CD4-positive, alpha-beta T cell treated with Interleukin-1 beta for 1 hour (primary cell): ENCODE measurements at places on chromosomes 3 and 15.
A peak's percentile ranks its signal among the peaks of the same experiment; 100 is the strongest.

- peak; percentile 40 for DNase-seq
Observed at GRCh38 chr3:8987645-8988383, 24.5 kb upstream of the RAD18 start.

GRCh38 chr3:124935794-124936542, 1.4 kb upstream of the MUC13 start:
- no peak for DNase-seq

GRCh38 chr3:21481991-21482390, 269.0 kb downstream of the ZNF385D start:
- no peak for DNase-seq

DNA sequence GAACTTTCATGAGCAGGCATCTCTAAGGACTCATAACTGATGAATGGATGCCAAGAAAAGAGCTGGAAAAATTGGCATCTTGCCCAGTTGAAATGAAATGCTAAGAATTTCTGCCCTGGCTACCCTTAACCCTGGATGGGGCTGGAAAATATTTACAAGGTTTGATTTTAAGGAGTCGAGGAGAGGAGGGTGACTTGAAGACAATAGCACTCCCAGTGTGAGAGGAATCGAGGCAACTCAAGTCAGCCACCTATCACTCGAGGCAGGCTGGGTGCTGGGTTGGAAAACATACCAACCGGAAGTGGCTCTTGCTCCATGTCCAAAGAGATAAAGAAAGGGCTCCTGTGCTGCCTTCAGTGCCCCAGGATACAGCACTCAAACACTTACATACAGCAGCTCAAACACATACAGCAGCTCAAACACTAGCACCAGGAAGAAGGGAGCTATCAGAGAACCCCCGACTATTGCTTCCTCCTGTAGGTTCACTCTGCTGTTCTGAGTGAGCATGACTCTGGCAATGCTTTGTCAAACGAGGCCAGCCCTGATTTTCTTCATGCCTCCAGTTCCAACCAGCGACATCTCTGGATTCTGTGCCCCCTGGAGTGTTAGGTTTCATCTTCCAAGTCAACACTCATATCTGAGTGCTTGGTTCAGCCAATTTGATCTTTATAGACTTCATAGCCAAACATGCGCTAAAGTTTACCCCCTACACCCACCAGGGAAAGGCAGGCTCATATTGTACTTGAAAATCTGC, 4.9 kb downstream of the PRICKLE2 start:
- no peak for DNase-seq

- DNase-seq, result no peak
Observed at GRCh38 chr3:37731895-37732294, 129.8 kb upstream of the CTDSPL start.

GRCh38 chr15:92366381-92366780, 27.3 kb upstream of the ST8SIA2 start:
- DNase-seq, result no peak

DNA sequence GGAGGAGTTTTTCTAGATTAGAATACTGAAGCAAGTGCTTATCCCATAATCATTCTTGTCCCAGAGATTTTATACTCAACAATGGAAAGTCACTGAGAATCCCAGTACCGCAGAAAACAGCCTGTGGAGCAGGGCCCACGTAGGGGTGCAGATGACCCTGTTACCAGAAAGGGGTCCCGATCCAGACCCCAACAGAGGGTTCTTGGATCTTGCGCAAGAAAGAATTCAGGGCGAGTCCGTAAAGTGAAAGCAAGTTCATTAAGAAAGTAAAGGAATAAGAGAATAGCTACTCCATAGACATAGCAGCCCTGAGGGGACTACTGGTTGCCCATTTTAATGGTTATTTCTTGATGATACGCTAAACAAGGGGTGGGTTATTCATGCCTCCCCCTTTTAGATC, 2.6 kb downstream of the GCNT3 start:
- DNase-seq, result no peak

DNA sequence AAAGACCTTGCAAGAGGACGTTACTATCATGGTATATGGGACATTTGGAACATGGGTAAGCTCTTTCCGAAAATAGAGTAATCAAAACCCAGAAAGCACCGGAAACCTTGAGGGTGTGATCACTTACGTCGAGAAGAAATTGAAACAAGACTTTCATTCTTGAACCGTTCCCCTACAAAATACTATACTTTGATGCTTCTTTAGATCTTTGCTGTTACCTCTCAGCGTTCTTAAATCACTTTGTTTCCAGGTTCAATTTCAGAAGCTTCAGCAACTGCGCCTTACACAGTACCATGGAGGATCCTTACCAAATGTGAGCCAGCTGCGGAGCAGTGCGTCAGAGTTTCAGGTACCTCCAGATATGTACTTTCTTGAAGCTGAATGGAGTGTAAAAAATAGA, 10.1 kb downstream of the CRTC3 start:
- peak; percentile 57 for DNase-seq

DNA sequence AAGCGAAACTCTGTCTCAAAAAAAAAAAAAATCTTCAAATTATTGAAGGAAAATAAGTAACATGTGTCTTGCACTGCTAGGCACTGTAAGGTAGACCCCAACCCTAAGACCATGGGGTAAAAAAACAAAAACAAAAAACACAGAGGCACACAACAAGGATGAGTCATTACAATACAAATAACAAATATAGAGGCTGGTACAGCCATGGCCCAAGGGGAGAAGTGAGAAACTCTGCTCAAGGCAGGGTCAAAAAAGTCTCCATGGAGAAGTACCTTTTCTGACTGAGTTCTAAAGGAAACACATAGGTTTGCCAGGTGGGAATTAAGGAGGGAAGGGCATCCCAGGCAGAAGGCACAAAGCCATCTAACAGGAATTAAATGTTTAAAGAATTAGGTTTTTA, 54.5 kb downstream of the TOP2B start:
- no peak for DNase-seq

GRCh38 chr3:85041562-85042055, 82.8 kb downstream of the CADM2 start:
- DNase-seq, result no peak

- no peak for DNase-seq
Observed at GRCh38 chr3:127701280-127701911, 28.6 kb downstream of the ABTB1 start.

DNA sequence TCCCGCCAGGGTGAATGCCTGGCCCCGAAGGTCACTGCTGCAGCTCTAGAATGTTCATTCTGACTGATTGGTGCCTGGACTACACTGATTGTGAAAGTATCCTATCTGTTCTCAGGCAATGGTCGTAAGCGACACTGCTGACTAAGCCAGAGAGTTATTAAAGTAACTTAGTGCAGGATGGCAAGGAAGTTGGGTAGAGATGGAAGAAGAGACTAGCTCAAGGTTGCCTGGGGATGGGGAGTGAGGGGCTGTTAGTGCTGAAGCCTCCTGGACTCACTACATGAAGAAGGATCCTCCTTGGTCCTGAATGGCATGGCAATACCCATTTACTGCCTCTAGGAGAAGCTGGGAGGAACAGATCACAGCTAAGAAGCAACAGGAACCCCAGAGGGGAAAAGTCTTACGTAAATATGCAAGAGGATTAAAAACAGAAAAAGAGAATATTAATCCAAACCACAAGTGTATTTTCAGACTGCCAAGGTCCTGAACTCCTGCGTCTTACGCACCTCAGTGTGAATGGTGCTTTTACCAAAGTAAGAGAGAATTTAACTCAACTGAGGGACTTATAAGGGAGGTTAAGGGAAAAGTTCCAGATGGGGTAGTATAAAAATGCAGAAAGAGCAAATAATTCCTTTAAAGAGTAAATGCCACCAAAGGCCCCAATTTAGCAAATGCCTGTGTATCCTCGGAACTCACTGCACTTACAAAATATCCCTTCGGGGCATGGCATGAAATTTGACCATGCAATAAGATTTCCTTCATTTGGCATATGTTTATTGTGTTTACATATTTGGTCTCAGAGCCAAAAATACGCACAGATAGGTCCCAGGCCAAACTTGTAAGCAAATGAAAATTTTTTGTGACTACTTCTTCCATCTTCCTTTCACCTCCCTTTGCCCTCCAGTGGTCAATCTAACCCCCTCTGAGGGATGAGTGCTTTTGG, 64.0 kb upstream of the DGKG start:
- DNase-seq, result no peak

DNA sequence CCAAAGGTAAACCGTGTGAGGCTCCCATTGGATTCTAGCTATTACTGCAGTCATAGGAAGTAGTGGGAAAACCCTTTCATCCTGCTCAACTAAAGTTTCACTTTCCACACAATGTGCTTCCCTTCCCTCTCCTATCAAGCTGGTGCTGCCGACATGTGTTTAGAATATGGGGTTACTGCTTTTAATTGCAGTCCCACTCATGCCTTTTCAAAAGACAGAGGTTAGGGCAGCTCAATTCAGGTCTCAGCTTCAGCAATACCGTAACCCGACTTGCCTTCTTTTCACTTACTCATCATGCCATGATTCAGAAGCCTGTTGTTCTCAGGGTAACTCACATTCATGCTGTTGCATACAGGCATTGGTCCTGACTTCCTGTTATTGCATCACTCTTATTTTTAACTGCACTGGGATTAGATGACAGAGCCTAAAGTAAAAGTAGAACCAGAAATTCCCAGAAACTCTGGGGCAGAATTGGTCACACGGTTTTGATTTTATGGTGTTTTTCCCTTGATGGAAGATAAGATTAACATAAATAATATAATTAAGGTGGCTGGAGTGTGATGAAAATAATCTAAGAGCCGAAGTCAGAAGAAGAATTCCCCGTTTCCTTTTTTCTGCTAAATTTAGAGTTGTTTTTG, 45.7 kb downstream of the C2CD4B start:
- peak; percentile 20 for DNase-seq

GRCh38 chr3:177357352-177358090, 160.2 kb upstream of the TBL1XR1 start:
- peak; percentile 24 for DNase-seq

DNA sequence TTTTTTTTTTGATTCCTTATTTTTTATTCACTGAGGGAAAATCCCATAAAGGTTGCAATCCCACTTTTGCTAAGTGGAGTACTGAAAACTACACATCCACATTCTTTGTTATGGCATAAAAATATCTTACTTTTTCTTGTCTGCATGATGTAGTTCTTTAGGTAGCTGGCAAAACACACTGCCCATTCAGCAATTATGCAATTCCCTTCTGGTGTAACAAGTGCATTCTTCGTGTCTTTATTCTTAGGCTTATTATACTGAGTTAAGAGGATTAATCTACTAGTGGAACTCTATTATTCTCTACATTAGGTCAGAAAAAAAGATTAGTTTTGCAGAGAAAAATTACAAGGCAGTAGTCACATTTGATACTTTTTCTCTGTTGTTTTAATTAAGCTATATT, 403.8 kb upstream of the GBE1 start:
- no peak for DNase-seq

GRCh38 chr3:38648659-38649499, 608 bp downstream of the SCN5A start:
- DNase-seq, result no peak

DNA sequence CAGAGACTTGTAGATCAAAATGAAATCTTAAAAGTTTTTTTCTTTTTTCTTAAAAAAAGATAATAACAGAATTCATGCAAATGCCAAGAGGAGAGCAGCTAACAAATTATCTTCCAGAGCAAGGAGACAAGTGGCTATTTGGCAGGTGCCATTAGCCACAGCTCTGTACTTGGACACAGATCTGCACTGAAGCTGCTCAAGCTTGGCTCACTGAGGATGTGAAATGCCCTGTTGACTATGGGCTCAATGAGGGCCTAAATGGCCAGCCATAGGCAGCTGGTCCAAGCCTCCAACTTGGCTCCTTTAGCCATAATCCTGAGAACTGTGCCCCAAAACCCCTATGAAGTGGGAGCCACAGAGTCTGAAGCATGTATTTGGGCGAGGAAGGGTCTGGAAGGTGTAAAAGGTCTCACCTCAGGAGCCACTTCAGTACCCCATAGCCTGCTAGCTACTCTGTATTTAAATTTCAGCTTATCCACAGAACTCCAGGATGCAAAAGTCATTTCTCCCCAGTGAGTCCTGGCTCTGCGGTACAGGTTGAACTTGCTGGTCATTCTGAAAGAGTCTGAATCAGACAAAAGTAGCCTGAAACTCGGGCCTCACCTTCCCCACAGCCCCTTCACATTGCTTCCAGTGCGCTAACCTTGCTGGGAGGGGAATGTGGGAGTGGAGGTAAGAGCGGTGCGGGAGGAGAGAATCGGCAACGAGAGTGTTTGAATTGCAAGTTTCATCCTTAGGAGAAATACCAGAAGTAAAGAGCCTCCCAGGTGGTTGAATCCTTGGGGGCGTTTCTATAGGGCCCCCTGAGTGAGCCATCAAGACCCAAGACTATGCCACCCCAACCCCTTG, 48.0 kb downstream of the ZIC4 start:
- no peak for DNase-seq

DNA sequence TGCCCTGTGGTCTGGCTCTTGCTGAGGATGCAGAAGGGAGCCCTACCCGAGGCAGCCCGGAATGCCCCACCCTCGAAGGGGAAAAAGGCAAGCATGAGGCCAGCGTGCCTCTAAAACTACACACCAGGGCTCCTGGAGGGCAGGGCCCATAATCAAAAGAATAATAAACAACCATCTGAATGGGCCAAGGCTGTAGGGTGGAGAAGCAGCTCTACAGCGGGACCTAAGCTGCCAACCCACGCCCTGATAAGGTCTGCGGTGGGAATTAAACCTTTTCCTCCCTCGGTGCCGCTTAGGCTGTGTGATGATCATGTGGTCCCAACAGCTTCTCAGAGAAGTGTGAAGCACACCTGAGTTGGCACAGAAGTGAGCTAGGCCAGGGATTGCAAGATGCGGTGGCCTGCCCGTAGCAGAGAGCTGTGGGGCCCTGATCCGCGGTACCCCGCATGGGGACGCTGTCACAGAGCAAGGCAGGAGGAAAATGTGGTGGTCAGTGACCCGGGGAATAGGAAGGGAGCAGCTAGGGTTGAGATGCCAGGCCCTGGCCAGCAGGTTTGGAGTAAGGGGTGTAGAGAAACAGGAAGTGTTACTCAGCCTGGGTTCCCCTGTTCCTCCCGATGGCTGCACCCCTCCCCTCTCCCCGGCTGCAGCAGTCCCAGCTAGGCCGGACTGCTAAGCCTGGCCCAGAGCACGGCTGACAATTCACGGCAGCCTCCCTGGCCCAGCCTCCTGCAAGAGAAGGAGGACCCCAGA, 1.1 kb upstream of the C15orf62 start:
- no peak for DNase-seq

DNA sequence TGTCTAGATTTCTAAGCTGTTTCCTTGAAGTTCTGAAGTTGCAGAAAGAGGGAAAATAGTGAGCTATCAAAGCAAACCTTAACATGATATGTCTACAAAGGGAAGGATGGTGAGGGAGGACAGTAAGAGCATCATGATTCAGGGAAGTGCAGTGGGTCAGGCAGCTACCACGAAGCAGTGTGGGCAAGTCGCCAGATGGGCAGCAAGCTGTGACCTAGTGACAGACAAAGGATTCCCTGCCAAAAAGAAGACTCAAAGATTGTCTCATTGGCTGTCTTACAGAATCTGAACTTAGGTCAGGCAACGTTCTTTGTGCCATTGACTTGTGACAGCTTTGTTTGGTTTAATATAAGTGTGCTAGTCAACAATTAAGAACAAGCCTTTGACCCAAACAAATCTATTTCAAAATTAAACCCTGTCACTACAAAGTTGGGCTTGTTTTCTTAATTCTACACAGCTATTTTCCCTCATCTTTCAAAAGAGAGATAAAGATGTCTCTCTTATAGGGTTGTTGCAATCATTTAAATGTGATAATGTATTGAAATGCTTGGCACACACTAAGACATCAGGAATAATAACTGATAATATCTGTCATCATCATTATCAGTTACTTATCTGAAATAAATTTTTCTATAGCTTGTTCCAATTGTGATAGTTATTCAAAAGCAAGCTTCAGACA, 153.3 kb downstream of the ECT2 start:
- no peak for DNase-seq
